ENCODE measurements at places on chromosomes 2 and 18.

- DNase-seq, result peak; percentile 36
These were observed 27.2 kb upstream of the PTPN2 start for GRCh38 chr18:12911025-12911928.

DNA sequence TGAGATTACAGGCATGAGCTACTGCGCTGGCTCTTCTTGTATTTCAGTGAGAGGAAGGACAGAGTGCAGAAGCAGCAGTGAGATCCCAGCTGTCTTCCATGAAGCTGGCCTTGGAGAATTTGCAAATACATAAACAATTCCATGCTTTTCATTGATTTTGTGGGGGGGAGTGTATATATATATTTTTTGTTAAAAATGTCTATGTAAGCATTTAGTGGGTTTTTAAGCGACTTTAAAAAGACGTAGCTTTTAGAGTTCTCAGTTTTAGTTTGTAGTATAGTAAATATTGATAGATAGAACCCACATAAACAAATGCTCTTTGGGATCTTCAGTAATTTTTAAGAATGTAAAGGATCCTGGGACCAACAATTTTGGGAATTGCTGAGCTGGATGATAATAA is 6.3 kb downstream of the RBFA start:
- DNase-seq, result no peak

DNA sequence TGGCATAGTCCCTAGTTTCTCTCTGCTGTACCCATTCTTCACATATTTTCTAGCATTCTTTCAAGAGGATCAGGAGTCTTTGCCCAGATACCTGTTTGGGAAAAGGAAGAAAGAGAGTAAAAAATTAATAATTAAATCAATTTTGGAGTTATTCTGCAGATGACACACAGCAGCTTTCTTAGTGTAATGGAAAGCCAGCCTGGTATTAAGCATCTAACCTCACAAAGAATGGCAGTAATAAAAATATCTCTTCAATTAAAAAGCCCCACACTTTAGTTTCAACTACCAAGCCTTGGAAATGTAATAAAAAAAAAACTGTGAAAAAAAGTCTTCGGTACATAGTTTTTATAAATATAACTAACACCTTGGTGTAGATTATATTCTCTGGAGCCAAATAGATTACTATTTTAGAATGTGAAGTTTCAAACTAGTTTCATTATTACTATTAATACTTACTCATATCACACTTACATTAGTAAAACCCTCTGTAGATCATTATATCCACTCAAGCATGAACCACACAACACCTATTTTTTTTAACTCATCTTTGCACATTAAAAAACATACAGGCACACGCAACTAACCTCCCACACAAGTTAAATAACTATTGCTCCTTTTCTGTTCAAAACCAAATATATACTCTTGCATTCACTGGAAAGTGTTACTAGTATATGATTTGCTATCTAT is 90.9 kb downstream of the GPD2 start:
- DNase-seq, result no peak

DNA sequence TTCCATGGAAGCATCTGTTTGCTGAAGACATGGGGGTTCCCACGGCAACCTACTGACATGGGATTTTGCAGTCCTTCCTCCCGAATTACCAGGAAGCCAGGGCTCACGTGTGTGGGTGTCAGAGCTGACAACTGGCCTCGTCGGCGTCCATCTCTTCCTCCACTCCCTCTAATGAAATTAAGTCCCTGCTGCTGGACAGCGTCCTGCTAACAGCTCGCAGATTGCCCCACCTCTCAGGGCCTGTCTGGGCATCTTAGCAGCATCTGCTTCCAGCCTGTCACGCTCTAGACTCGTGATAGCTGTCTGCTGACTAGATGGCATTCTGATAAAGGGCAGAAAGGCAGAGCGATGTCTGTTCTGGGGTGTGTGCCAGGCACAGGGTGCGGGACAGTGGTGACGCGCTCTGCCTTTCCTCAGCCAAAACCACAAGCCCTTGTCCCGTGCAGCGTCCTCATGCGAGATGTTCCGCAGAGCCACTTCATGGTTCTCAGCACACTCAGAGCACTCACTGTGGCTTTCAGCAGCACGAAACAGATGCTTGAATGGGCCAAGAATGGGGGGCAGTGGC is 161.1 kb downstream of the ARL4C start:
- DNase-seq, result peak; percentile 85

- DNase-seq, result no peak
These were observed 805 bp downstream of the LIMS2 start for GRCh38 chr2:127674241-127675209.

- DNase-seq, result no peak
These were observed 321.9 kb downstream of the CELF4 start for GRCh38 chr18:37243741-37244140.

- DNase-seq, result no peak
These were observed 1116.2 kb downstream of the SUCLG1 start for GRCh38 chr2:83342860-83343329.

DNA sequence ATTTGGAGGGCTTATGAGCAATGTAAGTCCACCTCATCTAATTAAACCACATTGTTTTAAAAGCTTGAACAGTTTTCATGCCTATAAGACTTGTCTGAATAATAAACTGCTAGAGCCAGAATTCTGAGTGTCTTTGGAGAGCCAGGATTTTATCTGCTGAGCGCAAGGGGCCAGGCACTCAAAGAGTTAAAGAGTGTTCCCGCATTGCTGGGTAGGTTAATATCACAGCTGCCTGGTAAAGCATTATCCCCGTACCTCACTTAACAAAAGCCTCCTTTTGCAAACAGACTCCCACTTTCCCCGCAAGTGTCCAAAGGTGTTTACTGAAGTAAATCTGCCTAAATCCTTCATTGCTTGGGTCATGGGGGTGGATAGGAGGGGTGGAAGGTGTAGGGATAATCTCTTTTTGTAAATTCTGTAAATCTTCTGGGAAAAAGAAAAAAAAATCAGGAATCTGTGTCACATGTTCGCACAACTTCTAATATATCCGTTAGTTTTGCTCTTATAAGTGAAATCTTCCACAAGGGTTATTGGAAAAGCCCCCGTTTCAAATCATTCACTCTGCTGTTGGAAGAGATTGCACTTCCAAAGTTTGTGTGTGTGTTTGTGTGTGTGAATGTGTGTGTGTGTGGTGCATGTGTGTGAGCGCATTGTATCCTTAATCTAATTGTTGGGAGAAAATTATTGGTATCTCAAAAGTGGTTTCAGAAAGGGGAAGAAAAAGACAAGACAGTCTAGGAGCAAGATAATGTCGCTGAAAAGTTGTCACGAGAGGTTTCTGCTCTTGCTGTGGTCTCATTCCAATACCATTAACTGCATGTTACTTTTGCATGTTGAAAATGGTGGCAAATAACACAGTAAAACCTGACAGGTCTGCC is 10.7 kb downstream of the ZEB2 start:
- peak; percentile 41 for DNase-seq

DNA sequence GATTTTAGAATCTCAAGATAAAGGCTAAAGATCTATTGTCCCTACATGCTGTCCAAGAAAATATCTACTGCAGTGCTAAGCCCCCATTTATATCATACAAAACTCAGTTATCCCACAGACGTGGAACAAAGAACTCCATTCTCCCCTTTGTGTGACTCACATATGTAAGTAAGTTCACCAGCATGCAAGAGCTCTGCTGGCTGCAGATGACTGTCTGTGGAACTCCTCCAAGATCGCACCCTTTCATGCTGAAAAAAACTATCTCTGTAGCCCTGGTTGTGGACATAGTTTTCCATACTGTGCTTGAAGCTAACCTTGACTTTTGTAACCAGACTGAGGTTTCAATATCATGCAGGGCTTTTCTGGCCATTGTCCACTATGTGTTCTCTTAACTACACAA is 207.1 kb downstream of the ZNF521 start:
- peak; percentile 85 for DNase-seq

DNA sequence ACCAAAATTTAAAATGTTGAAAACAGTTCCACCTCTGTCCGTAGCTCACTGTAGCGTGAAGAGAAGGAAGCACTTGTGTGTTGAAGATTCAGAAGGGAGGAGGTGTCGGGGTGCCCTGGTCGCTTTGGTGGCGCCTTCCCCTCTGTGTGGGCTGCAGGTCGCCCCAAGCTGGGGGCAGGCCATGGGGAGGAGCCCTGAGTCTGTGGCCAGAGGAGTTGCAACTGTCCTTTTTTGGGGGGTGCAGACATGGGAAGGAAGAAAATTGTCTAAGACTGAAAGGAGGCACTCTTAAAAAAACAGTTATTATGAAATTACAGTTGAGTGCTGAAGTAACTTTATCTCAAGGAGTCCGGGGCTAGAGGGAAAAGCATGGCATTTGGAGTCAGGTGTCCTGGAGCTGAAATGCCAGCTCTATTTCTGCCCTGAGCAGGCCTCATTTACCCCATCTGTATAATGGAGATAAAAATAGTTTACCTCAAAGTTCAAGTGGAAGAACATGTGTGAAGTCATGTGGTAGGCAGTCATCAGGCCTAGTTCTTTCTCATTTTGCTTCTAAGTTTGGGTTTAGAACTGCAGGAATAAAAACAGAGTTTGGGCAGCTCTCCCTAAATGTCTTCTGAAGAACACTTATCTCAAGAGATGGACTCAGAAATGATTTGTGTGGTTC is 82.1 kb downstream of the RNF144A start:
- DNase-seq, result no peak
